ENCODE measurements at places on chromosomes 6 and 20.

- DNase-seq, result no peak
These were observed 158.4 kb downstream of the PTCHD4 start for GRCh38 chr6:47952640-47953039.

DNA sequence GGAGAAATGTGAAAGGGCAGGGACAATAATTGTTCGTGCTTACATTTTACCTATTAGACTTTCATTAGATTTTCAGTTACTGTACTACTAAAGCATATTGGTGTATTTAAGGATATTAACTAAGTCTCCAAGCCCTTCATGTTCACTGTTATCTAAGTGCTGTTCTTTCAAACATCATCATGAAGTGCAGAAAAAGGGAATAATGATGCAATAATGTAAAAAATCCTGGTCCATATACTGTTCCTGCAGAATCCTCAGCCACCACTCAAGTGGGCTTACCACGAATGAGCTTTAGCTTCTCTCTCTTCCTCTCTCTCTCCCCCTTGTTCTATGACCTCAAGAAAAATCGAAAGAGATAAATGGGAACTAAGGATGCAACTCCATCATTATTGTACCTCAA is 600.7 kb downstream of the UTRN start:
- no peak for DNase-seq

GRCh38 chr20:58847463-58847862 is 3.2 kb downstream of the GNAS-AS1 start:
- no peak for DNase-seq

DNA sequence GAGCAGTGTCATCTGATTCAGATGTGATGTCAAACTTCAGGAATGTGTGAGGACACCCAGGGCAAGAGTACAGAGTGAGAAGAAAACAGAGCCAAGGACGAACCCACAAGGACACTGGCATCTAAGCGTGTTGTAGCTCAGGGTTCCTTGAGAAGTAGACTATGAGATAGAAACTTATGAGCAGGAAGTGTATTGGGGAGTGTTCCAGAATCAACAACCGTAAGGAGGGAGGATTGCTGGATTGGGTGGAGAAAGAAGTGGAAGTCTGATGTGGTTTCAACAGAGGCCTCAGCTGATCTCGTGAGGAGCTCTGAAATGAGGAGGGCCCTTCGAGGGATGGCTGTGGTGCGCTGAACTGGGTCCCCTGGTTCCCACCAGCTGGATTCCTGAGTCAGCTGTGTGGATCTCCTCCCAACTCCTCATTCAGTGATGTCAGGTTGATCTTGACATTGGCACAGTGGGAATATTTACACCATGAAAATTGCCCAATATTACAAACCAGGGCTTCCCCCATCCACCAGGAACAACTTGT is 25.7 kb upstream of the IGF2R start:
- DNase-seq, result no peak

DNA sequence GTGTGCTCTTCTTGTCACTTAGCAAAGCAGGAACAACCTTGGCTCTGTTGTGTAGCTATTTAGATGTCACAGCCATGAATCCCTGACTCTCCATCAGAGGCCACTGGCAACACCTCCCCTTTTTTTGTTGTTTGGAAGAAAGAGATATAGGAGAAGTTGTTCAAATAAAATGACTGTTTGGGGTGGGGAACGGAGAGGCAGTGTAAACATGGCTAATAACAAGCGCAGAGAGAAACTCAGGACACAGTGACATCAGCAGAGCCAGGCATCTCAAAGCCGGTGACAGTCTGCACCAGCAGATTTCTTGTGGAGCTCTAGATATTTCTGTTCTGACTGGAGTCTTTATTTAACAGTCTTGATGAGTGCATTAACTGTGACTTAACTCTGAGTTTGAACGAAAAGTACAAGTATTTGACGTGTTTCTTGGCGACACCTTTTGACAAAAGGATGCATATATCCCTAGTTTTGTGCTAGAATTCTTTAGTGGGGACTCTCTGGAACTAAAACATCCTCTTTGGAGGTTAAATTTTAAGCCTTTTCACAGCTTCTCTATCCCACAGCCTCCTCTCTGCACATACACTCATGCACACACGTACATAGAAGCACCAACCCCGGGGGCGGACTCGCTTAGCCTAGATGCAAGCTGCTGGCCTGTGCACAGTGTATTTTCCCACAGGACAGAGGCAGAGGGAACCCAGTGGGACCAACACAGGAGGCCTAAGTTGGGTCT is 53.8 kb downstream of the ADAT2 start:
- no peak for DNase-seq

All from T-helper 17 cell (primary cell).